ENCODE measurements at places on chromosomes 1 and 21. TPM values are rescaled to one million over a fixed set of nuclear protein-coding genes. Genes with fewer than 3 reads are reported as not detected.

GRCh38 chr1:83418558-83418957 lies 580.4 kb downstream of the TTLL7 start:
- no peak for DNase-seq

DNA sequence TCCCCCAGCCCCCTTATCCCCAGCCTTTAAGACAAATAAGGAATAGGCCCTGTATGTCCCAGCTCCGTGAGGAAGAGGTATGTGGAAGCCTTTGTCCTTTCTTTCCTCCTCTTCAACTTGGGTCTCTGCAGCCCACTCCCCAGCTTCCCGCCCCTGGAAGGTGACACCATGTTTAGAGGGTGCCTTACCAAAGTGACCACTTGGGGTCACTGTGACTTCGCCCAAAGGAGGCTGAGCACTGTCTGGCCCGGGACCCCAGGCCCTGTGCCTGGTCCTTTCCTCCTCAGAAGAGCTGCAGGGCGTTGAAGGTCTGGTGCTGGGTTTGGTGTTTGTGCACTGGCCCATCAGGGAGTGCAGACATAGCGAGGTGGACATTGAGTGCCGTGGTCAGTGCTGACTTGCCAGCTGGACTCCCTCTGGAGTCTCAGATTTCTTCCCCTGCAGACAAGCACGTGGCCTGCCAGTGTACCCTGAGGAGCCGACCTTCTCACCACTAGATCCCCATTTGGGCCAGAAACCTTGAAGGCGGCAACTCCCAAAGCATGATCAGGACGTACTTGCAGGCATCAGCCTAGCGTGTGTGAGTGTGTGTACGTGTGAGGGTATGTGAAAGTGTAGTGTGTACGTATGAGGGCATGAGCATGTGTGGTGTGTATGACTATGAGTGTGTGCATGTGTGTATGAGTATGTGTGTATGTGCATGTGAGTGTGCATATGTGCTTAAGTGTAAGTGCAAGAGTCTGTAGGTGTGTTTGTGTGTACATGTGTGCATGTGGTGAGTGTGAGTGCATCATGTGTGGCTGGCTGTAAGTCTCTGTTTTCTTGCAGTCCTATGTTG lies 181.4 kb upstream of the KIAA0040 start:
- DNase-seq = no peak

GRCh38 chr1:224523676-224524075 lies 89.1 kb upstream of the WDR26 start:
- DNase-seq = no peak

GRCh38 chr1:222441066-222441465 lies 106.8 kb downstream of the HHIPL2 start:
- DNase-seq = no peak

DNA sequence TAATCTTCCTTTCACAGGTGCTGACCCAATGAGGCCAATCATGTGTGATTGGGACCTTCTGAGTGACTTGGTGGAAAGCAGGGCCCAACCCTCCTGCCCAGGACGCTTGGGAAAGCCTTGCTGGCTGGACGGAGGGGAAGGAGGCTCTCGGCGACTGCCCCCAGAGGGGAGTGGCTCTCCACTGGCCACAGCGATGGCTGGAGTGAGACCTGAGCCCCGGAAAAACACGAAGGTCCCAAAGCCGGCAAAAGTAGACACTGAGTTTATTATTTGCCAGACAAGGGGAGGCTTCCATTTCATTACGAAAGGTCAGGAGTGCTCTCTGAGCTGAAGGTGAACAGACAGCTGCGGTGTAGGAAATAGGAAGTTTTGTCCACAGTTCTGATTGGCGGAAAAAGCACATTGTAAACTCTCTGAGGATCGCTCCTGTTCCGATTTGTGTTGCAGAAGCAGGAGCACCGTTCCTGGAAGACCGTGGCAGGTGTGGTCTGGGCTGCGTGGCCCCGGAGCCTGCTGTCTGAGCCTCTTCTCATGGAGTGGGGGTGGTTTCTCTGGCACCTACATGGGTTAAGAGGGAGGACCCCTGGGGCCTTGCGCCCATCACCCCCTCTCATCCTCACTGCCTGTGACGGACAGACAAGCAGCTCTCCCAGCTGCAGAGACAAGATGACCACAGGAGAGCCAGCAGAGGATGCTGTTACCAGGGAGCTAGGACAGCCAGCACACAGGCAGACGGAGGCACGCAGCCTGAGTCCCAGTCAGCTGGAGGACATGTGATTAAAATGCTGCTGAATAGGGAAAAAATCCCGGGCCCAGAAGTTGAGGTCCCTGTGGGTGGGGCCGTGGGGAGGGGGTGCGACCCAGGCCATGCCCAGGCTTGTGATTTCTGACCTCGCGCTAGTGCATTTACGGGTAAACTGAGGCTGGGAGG lies 41.5 kb downstream of the KRTAP10-1 start:
- no peak for DNase-seq

GRCh38 chr1:233166896-233167295 lies 128.6 kb downstream of the PCNX2 start:
- DNase-seq = no peak

DNA sequence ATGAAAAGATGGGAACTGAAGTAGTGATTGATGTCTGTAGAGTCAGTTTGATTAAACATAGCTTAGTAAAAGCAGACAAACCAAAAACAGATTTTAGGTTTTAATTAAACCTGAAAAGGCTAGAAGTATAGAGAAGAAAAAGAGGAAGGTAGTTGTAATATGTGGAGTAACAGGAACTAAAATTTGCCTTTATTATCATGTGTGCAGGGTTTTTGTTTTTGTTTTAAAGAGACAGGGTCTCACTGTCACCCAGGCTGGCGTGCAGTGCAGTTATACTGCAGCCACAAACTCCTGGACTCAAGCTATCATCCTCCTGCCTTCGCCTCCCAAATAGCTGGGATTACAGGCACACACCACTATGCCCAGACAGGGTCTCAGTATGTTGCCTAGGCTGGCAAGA lies 6.0 kb downstream of the TOR1AIP1 start:
- DNase-seq = no peak

DNA sequence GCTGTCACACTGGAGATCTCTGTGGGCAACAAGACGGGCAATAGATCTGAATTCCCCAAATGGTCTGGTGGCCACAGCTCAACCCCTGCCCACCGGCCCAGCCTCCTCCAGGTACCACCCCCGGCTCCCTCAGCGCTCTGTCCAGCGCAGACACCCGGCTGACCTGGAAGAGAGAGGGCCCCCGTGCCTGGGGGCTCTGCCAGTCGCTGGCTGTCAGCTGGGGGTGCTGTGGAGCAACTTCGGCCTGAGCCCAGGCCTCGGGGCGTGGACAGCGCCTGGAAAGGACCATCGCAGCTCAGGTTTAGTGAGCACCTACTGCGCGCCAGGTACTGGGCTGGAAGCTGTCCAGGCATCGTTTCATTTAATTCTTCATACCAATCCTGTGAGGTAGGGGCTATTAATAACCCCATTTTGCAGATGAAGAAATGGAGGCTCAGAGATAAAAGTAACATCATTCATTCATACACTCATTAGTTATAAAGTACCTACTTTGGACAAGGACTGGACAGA lies 51.0 kb downstream of the AHDC1 start:
- DNase-seq = no peak

- no peak for DNase-seq
Observed at GRCh38 chr1:3921765-3922164, 21.7 kb upstream of the C1orf174 start.

- DNase-seq = no peak
Observed at GRCh38 chr1:233032916-233033315, 82.5 kb downstream of the NTPCR start.

- DNase-seq = no peak
Observed at GRCh38 chr1:35748326-35748725, 21.5 kb downstream of the CLSPN start.

DNA sequence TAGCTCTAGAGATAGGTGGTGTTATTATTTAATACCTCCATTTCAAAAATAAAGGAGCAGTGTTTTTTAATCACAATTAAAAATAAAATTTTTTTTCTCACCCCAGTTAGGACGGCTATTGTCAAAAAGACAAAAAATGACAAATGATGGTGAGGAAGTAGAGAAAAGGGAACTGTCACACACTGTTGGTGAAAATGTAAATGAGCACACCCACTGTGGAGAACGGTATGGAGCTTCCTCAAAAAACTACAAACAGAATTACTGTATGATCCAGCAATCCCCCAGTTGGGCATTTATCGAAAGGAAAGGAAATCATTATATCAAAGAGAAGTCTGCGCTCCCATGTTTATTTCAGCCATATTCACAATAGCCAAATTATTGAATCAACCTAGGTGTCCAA lies 148.7 kb upstream of the NR5A2 start:
- no peak for DNase-seq

DNA sequence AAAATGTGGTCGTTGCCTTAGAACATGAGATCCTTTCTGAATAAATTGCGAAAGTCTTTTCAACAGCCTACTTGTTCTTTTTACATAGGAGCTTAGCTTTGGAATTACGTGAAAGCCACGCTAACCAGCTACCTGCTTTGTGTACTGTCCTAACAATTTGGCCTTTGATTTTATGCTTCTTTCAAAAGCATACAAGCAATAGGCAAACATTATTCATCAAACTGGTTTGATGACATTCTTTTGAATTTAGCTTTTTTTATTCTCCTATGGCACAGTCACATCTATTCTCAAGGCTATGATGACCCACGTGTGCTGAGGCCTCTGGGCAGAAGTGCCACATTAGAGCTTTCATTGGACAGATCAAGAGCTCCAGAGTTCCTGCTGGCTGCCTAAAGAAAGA lies 178.0 kb upstream of the DPT start:
- DNase-seq = no peak

GRCh38 chr1:246544001-246544400 lies 22.1 kb downstream of the TFB2M start:
- DNase-seq = no peak

- DNase-seq = no peak
Observed at GRCh38 chr1:44060830-44061267, 29.6 kb upstream of the SLC6A9 start.

DNA sequence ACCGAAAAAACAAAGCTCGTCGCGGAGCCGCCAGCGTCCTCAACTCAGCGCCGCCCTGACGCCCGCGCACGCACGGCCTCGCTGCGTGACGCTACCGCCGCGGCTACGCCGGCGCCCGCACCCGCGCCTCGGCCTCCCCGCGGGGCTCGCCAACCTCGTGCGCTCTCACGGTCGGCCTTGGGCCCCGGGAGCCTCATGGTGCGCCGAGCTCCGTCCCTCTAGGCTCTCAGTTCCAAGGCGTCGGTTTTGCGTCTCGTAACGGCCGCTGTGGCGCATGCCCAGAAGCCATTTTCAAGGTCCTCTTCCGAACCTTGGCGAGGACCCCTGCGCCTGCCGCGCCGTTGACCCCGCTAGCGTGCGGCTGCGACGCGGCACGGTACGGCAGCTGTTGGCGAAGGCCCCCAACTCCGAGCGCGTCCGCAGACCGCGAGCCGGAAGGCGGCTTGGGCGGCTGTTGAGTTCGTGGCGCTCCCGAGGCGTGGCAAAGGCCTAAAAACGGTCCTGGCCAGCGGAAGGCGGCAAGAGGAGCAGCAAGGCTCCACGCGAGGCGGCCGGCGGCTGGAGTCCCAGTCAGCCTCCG lies at the start of gene HENMT1:
TSS of gene HENMT1 (minus strand) at position 64 of the 580 bp plus-strand sequence. CDS start 1,209 bp downstream, outside the sequence.
- peak; percentile 90 for DNase-seq

- DNase-seq = no peak
Observed at GRCh38 chr1:217525773-217526490, 105.0 kb downstream of the GPATCH2 start.

DNA sequence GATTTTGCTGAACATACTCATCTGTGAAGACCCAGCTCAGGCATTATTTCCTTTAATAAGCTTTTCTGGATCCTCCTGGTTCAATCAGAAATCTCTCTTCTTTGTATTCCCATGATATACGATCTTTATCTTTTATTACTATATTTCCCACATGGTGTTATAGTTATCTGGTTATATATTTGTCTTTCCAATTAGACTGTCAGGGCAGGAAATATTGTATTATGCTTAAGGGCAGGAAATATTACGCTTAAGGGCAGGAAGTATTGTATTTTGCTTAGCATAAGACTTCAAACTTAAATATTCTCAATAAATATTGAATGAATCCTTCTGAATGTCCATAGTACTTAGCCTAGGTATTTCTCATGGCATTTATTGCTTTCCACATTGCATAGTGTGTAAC lies 122.2 kb downstream of the COQ8A start:
- no peak for DNase-seq

- DNase-seq = peak; percentile 20
Observed at GRCh38 chr1:101128846-101129245, 103.3 kb upstream of the DPH5 start.

GRCh38 chr21:41927727-41928409 lies 25.9 kb downstream of the C2CD2 start:
- DNase-seq = no peak

- DNase-seq = no peak
Observed at GRCh38 chr21:44458971-44459711, 3.8 kb downstream of the LRRC3 start.

GRCh38 chr1:243253926-243254232 lies 1.2 kb downstream of the CEP170 start:
- DNase-seq = no peak

- no peak for DNase-seq
Observed at GRCh38 chr21:44521928-44522752, 17.9 kb downstream of the KRTAP10-1 start.

GRCh38 chr1:206664740-206665139 lies 20.0 kb upstream of the MAPKAPK2 start:
- DNase-seq = no peak

DNA sequence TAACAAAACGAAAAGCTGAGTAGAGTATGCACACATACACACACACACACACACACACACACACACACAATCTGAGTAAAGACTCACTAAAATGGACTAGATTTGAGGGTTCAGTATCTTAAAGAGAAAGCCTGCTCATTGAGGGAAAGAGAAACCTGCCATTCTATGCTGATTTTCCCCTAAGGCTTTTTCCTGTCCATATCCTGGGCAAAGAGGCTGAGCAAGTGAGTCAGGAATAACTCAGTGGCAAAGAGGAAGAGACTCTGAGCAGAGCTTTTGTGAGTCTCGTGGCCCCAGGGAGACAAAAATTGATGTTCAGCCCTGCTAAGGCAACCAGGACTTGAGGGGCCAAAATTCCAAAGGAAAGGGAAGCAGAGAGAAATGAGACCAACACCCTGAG lies 37.3 kb upstream of the RUNX1 start:
- DNase-seq = no peak

GRCh38 chr1:89809556-89809955 lies 11.3 kb upstream of the LRRC8D start:
- DNase-seq = no peak

GRCh38 chr1:215526147-215526845 lies 40.8 kb upstream of the KCTD3 start:
- peak; percentile 33 for DNase-seq

GRCh38 chr1:209430107-209430506 lies 153.4 kb upstream of the CAMK1G start:
- DNase-seq = no peak

Gene SMYD3
- 28.9 TPM for polyA plus RNA-seq

Gene PPT1
- polyA plus RNA-seq = 292 TPM

Gene CDC42SE1
- polyA plus RNA-seq = 66.2 TPM

Gene AUNIP
- polyA plus RNA-seq = not detected

Gene FALEC
- polyA plus RNA-seq = not detected

Gene TRPM2
- polyA plus RNA-seq = not detected

Gene RGS8
- polyA plus RNA-seq = not detected

Gene GJB3
- not detected for polyA plus RNA-seq

Gene CNIH3
- 0.40 TPM for polyA plus RNA-seq

Gene VAMP3
- 45.6 TPM for polyA plus RNA-seq

Gene EPHA8
- not detected for polyA plus RNA-seq

Gene PARS2
- polyA plus RNA-seq = 4.0 TPM

All from CD4-positive, alpha-beta memory T cell (primary cell).